ENCODE measurements at places on chromosomes 16 and 17.

DNA sequence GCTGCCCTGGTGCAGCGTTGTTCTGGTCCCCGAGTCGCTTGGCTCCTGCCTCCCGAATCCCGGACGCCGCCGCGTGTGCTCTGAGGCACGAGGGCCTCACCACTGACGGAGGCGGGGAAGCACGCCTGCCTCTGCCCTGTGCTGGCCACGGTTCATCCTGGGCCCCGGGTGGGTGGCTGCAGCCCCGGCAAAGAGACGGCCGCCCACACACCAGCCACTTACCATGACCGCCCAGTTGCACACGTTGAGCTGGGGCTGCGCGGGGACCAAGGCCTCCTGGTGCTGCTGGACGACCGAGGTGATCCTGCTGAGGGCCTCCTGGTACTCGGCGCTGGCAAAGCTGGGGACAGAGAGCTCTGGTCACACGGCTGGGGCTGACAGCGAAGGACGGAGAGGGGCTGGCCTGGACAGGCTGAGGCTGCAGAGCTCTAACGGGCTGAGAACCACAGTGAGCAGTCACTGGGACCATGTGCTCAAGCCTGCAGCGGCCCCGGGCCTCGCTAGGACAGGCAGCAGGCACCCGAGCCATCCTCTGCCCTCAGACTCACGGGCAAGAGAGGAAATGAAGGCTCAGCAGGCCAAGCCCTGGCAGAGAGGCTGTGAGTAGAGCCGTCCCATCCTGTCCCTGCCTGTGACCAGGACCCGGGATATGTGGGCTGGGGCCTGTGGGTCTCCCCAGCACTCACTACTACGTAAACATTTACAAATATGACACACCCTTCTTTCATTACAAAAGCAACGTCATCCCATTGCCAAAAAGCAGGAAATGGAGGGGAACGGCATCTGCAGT is 6.3 kb upstream of the APRT start:
- no peak for DNase-seq

GRCh38 chr16:4487955-4488498 is 11.8 kb downstream of the HMOX2 start:
- no peak for DNase-seq

DNA sequence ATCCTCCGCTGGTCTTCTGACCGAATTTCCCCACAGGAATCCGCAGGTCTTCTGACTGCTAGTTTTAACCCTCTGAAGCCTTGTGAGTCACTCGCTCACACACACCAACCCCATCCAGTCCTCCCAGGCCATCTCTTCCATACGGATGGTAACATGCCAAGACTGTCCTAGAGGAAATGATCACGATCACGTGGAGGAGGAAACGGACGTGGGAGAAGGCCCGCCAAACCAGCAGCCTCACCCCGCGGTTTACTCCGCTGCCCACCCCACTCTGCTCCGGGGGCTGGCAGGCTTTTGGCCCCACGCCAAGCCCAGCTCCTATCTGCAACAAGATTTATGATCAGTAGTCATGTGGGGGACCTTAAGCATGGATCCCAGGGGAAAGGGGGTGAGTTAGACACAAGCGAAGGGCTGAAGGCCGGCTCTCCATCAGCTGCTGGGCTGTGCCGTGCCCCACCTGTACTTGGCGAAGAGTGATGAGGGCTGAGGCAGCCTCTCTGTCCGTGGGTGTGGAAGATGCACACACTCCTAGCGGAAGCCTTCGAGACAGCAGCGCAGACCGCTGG is 1.5 kb upstream of the FAAP100 start:
- no peak for DNase-seq

DNA sequence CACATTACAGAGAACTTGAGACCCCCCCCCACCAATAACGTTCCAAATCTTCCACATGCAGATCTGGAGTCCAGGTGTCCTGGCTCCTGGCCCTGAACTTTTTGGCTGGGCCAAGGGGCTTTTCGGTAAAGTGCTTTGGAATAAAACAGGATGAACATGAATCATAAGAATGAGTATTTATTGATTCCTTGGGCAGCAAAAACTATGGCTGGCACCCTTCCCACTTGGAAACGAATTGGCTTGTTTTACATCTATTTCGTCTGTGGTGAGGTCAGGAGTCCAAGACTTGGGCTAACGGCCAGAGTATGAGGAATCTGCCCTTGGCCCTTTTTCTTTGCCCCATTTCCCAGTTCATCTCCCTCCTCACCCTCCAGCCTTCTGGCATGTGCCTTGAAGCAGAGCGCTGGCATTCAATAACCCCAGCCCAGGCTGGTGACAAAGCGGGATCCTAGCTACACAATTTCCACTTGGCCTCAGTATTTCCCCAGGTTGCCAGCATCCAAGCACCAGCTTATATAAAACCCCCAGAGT is 4.1 kb upstream of the UBTF start:
- DNase-seq: no peak

DNA sequence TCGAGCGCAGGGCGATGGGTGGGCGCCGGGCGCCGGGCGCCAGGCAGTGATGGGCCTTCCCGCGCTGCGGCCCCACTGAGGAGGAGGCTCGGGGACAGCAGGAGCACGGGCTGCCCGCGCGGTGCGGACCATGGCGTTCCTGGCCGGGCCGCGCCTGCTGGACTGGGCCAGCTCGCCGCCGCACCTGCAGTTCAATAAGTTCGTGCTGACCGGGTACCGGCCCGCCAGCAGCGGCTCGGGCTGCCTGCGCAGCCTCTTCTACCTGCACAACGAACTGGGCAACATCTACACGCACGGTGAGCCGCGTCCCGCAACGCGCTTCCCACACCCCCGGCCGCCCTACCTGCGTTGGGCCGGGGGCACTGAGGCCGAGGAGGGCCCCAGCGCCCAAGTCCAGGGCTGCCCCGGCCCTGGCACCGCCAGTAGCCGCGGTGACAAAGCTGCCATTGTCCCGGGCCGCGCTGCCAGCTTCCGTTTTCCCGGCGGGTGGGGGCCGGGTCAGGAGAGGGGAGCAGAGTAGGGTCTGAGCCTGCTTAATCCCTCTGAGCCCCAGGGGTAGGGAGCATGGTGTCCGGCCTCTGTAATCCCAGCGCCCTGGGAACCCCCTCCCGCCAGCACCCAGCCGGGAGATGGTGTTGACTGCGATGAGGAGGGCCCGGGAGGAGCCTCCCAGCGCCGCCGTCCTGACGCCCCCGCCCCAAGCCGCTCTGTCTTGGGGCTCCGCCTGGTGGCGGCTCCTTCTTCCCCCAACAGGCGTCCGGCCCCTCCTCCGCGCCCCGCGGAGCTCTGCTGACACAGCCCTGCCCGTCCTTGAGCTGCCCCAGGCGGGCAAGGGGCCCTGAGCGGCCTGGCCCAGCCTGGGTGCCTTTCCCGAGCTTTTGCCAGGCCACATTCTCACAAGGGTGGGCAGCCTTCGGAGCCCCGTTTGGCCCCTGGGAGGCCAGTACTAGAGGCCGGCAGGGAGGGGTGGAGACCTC is 685 bp downstream of the PAQR4 start:
- DNase-seq: peak; percentile 90

- DNase-seq: no peak
Measured at GRCh38 chr17:58232707-58233156, 5.7 kb upstream of the LPO start.

GRCh38 chr16:27374804-27375425 is 27.1 kb upstream of the IL21R start:
- DNase-seq: peak; percentile 87

DNA sequence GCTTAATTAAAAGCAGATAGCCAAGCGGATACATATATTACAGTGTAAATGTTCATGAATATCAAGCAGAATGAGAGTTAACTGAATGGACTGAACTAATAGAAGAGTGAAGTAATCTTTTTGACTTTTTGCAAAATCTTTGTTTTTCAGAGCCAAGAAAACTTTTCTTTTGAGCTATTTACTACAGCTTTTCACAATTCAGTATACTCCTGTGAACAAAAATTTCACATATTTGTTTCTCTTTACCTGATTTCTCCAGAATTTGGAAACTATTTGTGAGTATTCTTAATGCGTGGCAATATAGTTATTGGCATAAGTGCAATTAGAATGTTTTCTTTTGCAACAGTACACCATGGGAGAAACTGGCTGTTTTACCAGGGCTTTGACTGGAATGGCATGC is 9.1 kb upstream of the DUXB start:
- no peak for DNase-seq

DNA sequence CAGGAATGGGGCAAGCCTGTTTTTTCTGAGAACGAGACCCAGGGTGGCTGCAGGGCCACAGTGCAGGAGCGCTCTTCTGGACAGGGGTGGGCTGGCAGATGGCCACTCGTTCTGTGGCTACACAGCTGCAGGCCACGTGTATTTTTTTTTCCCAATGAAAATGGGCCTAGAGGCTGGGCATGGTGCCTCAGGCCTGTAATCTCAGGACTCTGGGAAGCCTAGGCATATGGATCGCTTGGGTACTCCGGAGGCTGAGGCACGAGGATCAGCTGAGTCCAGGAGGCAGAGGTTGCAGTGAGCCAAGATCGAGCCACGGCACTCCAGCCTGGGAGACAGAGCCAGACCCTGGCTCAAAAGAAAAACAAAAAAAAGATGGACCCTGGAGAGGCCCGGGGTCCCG is 6.8 kb downstream of the UNKL start:
- DNase-seq: no peak

GRCh38 chr17:61002316-61002736 is 324.7 kb downstream of the BCAS3 start:
- no peak for DNase-seq

GRCh38 chr17:41976142-41976768 is 9.7 kb downstream of the CNP start:
- no peak for DNase-seq

DNA sequence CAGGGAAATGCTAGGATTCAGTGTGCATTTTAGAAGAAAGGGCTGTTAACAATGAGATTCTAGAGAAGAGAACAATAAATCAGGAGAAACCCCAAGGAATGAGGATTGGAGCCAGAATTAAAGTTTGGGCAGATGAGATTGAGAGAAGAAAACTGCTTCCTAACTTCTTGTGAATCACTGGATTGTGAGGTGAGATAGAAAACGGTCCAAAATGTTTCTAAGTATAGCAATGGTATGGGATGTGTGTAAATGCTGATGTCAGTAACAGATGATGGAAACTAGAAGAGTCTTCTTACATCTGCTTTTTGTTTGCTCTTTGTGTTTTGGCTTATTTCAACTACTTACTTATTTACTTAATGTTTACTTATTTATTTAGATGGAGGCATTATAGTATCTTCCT is 123.0 kb downstream of the KCNJ2 start:
- DNase-seq: no peak

DNA sequence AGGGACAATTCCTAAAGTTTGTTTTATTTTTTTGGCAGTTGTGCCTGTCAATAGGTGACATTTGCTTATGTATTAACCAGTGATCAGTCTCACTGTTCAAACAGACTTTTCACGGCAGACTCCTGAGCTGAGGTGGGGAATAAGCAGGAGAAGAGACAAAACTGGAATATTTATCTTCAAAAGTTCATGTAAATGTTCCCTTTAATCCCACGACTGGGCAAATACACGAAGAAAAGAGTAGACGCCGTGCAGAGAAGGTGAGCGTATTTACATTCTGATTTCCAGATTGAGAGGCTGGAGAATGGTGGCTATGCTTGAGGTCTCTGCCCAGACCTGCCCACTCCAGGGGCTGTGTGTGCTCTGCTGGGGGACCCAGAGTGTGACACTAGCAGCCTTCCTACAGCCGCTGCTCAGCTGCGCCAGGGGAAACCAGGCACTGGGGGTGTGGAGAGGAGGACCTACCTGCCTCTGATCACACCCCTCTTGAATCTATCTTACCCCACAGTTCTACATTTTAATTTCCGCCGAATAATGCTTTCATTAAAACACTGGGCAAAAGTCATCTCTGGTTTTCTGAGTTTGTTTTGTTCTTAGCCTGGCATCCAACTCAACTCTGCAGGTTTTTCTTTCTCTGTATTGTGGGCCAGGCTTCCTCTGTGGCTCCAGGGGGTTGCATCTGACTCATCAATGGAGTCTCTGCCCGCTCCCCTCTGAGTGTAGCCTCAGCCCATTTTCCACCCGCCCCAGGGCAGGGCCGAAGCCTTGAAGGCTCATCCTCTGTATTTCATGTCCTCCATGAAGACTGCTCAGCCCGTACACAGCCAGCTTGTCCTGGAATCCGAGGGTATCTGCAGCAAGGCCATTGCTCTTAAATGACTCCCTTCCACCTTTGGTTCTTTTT is 237.1 kb downstream of the NTN1 start:
- DNase-seq: no peak

- no peak for DNase-seq
Measured at GRCh38 chr17:8865811-8866210, 1.7 kb downstream of the PIK3R6 start.

- no peak for DNase-seq
Measured at GRCh38 chr17:77927777-77928518, 30.6 kb upstream of the TNRC6C start.

DNA sequence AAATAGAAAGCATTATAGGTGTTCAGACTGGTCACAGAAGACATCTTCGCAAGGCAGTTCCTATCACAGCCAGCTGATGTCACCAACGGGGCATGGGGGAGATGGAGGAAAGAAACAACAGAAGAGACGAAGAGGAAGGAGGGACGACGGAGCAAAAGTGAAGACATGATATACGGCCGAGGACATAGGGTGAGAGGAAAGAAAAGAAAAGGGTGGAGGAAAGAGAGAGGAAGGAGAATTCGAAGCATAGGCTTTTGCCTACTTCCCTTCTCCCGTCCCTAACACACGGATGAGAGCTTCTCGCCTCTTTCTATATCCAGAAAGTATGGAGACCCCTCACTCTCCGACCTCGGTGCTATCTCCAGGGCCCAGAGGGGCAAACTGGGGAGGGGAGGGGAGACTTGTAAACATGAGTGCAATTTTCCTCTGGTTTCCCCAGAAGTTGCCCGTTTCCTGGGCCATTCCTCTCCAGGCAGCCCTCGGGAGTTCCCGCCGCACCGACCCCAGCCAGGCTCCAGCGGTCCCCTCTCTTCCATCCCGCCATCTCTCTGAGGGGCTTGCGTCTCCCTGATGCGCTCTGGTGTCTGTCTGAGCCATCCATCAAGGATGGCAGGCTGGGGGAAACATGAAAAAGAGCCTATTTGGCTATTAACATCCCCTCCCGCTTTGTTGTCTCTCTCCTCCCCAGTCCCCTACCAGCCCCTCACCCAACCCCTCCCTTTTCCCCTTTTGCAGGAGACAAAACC is 26.0 kb downstream of the COPZ2 start:
- DNase-seq: no peak

DNA sequence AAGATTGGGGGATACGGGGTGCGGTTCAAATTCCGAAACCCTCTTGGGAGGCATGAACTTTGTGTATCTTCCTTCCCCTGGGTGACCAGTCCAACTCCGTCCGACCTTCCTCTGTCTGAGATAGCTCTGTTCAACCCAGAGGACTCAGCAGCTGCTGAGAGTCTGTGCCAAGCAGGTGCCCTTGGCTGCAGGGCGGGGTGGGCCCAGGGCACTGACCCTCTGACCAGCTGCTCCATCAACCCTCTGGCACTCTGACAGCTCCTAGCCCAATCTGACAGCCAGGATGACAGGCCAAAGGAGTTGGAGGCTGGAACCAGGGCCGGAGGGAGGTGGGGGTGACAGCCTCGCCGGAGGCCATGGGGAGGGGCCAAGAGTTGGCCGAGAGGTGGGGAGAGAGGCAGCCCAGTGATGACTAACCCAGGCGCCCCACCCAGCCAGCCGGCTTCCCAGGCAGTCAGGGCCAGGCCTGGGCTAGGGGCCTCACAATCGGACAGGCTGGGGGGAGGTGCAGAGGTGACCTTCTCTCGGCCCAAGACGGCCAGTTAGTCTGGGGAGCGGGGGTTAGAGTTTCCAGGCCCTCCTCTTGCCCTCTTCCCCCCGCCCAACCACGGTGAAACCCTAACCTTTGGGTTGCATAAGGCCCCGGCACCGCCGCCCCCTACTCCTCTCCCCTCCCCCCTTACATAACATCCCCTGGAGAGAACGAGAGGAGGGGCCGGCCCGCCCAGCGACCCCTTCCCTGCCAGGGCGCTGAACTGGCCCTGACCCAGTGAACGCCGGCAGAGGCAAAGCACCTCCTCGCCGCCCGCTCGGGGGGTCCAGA is 5.0 kb upstream of the TLCD2 start:
- DNase-seq: no peak

All from H1 (cell line).